ENCODE measurements at places on chromosomes 11 and 22.

GRCh38 chr11:103894673-103895072 is 141.8 kb upstream of the DDI1 start:
- no peak for DNase-seq

- DNase-seq = no peak
Measured at GRCh38 chr11:46491661-46492330, 100.2 kb upstream of the CHRM4 start.

GRCh38 chr11:111729831-111730311 is 36.3 kb downstream of the PPP2R1B start:
- peak; percentile 67 for DNase-seq

GRCh38 chr22:33821290-33821689 is 99.0 kb downstream of the LARGE1 start:
- no peak for DNase-seq

DNA sequence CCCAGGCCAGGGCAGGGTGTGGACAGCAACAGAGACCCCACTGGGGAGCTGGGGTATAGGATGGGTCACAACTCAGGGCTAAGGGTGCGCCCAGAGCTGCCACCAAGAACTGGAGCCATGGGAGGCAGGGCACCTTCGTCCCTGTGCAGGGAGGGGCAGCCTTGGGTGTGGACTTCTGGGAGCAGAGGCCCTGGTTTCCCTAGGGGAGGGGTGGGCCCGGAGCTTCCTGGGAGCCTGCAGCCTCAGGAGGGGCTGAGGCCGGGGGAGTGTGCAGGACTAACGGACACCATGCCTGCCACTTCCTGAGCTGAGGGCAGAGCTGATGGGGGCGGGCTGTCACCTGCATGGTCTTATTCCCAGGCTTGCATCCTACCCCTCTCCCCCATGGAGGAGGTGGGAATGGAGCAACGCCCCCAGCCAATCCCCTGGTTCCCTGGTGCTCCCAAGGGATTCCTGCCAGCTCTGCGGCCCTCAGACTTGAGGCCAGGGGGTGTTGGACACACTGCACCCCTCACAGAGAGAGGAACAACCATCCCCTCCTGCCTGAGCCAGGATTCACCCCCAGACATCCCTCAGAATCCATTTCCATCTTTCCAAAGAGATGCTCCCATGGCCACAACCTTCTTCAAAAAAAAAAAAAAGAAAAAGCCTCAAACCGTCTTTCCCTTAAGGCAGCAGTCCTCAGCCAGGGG is 225.7 kb downstream of the CTTN start:
- DNase-seq = no peak

DNA sequence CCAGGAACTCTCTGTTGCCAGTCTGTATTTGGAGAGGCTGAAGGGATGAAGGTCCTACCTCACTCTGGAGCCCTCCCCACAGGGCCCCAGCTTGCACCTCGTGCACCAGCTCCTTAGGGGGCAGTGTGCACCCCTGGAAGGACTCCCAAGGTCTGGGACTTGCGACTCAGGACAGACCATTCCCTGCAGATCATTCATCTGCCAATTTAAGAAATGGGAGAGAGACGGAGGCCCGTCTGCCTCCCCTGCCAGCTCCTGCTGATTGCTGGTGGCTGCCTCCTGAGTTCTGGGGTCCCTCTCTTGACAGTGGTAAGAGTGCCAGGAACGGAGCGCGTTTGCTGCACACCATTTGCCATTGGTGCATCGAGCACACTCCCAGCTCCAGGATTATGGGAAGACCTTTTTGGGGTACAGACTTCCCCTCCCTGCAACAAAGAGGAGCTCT is 27.4 kb upstream of the MALAT1 start:
- DNase-seq = peak; percentile 43

DNA sequence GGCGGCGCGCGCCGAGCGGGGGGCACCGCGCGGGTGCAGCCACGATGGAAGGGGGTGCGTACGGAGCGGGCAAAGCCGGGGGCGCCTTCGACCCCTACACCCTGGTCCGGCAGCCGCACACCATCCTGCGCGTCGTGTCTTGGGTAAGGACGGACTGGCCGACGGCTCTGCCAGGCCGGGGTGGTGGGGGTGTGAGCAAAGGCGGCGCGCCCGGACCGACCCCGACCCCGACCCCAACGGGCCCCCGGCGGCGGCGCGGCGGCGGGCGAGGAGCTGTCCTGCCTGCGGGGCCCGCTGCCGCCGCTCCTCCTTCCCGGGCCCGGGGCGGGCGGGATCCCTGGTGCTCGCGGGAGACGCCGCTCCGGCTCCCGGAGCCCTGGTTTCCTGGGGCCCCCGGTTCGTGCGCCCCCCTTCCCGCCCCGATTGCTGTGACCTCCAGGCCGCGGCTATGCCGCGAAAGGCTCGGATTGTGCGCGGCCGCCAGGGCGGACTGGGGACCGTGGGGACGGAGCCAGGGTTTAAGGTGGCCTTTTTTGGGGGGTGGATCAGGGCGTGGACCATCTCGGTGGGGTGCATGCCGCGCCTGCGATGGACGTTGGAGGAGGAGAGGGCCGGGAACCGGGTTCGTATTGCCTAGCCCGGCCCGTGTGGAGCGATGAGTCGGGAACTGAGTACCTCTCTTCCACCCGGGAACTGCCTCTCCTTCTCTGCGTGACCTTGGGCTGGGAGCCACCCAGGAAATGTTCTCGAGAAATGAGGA is at the start of gene SYNGR1:
SYNGR1 (plus strand) TSS at position 25 of the 760 bp plus-strand sequence; CDS start at position 45, 20 bp downstream.
- no peak for DNase-seq

DNA sequence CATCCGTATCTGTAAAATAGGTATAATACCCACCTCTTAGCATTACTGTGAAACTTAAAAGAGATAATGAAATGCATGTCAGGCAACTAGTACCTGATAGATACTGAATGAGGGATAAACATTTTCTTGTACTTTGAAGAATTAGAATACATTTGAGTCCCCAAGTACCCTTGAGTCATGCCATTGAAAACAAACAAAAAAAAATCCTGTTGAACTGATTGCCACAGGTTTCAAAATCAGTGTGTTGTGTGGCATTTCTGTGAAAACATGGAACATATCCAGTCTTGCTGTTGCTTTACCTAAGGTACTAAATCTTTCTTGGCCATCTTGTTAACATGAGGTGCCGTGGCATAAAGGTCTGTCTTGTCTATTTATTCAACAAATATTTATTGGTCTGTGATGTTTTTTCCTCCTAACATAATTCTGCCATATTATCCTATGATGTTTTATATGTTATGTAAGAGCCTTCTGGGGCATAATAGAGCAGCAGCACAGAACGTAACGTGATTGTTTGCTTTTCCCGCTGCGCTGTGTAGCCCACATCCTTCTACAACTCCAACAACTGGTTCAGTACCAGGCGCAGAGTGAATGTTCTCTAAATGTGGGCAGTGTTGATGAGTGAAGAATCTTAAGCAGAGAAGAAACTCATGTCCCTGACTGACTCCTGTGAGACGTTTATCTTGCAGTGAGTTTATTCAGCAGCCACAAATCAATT is 79.3 kb upstream of the RAB1B start:
- no peak for DNase-seq

GRCh38 chr11:122207921-122208764 is 92.1 kb upstream of the BLID start:
- DNase-seq = no peak

DNA sequence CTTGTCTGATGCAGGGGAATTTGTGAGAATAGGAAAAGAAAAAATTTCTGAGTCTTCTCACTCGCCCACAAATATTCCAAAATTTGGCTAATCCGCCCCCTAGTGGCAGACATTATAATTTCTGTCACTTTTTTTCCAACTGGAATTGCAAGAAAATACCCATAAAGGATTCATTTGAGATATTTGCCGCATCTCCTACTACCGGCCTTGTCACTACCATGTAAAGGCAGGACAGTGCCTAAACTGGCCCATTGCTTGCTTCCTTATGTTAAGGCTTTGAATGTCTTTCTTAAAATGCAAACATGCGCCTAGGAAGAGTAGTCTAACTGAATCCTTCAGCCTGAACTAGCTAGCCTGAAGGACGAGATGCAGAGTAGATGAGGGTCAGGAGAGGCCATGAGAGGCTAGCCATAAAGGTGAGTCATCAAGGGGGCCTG is 9.3 kb upstream of the CEP295 start:
- peak; percentile 37 for DNase-seq

GRCh38 chr11:121422675-121423074 is 29.4 kb upstream of the SORL1 start:
- no peak for DNase-seq

DNA sequence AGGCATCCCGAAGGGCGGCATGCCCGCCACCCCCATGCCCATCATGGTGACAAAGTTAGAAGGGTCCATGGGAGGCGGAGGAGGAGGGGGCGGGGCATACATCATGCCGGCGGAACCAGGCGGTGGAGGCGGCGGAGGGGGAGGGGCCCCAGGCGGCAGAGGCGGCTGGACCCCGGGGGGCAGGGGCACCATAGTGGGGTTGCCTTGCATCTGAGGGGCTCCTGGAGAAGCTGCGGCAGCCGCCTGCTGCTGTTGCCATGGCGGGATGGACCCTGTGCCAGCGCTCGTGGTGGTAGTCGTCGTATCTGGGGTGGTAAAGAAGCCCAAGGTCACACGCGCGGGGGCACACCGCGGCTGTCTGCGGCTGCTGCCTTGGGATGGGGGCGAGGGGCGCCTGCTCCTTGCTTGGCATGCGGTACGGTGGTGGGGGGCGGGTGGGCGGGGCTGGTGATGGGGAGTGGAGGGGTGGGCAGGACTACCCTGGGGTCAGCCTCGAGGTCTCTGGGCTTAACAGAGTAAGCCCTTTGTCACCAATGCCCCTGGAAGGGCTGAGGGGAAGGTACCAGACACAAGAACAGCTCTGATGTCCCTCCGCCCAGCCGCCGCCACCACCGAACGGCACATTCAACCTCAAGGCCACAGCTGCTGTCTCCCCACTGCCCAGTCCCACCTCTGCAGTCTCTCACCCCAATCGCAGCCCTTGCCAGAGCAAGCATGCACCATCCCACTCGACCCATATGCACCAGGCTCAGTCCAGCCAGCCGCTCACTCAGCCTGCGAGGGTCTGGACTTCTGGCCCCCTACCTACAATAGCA is 6.3 kb upstream of the PYGM start:
- DNase-seq = no peak

DNA sequence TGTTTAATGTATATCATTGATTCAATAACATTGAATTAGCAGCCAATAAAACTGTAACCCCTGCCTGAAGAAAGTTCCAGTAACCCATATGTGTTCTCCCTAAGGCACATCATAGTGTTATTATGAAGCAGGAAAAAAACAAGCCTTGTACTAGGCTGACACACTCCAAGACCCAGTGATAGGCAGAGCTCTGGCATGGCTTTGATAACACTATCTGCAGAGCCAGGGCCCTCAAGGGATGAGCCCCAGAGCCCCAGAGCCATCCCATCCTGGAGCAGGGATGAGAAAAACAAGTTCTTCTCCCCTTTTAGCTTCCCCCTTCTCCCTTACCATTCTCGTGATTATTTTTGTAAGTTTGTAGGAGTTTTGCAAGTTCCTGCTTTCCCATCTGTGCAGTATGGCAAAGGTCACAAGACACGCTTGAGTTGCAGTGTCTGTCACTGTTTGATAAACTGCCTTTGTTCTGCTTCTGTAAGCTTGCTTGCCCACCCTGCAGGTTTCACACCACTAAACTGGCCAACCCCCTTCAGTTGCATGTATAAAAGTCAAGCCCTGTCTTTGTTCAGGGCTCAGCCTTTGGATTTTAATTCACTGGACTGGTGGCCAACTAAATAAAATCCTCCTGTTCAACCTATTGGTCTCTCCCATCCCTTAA is 22.3 kb upstream of the GUCY1A2 start:
- DNase-seq = no peak

GRCh38 chr22:32328306-32329201 is 29.1 kb upstream of the RFPL3 start:
- no peak for DNase-seq

- DNase-seq = no peak
Measured at GRCh38 chr22:21015466-21016006, 571 bp downstream of the P2RX6 start.

GRCh38 chr11:47905358-47906059 is 57.4 kb upstream of the NUP160 start:
- DNase-seq = no peak

- DNase-seq = no peak
Measured at GRCh38 chr11:47541070-47541469, 11.9 kb downstream of the CELF1 start.

DNA sequence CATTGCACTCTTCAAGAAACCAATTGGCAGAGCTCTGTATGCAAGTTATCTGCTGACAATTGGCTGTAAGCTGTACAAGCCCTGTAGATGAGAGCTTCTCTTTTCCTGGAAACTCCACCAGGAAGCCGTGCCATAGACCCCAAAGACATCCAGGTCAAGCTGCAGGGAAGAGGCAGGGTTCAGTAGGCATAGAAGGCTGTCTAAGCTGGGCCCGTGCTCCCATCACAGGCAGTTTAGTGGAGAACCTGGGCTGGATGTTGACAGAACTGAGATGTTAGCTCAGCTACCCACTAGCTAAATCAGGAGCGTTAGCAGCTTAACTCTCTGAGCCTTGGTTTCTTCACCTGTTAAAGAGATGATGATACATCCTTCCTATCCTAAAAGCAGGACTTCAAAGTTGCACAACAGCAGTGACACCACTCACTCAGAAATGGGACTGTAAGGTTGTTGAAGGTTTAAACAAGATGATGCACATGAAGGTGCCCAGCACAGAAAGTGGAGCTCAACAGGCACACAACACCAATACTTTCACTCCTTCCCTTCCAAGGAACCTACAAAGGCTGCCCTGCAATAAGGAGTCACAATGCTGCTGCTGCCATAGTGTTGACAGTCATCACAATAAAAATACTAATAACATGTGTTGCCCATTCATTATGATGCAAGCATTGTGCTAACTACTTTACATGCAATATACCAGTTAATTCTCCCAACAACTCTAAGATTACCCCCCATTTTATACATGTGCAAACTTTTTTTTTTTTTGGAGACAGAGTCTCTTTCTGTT is 115.4 kb downstream of the ZBTB16 start:
- no peak for DNase-seq

DNA sequence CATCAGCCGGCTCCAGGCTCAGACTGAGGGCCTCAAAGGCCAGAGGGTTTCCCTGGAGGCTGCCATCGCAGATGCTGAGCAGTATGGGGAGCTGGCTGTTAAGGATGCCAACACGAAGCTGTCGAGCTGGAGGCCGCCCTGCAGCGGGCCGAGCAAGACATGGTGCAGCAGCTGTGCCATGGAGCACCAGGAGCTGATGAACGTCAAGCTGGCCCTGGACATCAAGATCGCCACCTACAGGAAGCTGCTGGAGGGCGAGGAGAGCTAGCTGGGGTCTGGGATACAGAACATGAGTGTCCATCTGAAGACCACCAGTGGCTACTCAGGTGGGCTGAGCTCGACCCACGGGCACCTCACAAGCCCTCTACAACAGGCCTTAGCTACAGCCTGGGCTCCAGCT is 4.0 kb upstream of the SCUBE2 start:
- DNase-seq = no peak

- DNase-seq = no peak
Measured at GRCh38 chr11:19185516-19186052, 16.2 kb downstream of the CSRP3 start.
